ENCODE measurements at places on chromosomes 1 and 21.

- no peak for DNase-seq
These were observed 19.5 kb downstream of the SUSD4 start for GRCh38 chr1:223344491-223344890.

DNA sequence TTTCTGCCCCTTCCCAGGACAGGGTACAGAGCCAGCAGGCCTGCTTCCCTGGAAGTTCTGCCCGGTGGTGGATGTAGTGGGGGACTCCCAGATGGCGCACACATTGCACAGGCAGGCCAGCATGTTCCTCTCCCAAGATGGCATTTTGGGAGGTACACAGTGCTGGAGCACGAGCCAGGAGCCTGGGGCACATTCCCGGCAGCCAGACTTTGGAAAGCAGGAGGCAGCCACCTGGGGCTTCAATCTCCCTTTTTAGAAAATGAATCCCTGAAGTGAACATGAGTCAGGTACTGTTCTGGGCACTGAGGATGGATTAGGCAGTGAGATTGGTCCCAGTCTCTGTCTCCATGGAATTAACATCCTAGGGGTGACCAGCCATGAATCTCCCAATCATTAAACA is 56.9 kb downstream of the RUNX1 start:
- DNase-seq, result no peak

GRCh38 chr21:41446586-41446985 is 20.5 kb downstream of the MX1 start:
- no peak for DNase-seq

- peak; percentile 28 for DNase-seq
These were observed 102.3 kb downstream of the TMEM53 start for GRCh38 chr1:44571712-44572571.

GRCh38 chr1:43858324-43858723 is 75.3 kb upstream of the ARTN start:
- peak; percentile 72 for DNase-seq

DNA sequence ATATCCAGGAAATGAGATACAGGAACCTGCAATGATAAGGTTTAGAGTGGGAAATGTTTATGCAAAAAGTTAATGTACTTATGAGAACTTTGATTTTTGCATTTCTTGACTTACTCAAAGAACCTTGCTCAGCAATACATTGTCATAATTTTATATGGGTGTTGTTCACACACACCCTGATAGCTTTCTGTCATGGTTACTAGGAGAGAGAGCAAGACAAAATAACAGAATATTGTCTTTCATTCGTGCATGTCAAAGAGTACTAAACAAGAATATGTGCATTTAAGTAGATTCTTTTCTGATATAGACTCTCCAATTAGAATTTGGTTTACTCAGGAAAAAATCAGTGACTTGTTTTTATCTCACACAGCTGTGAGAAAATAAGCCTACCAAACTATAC is 27.5 kb upstream of the KCNA3 start:
- no peak for DNase-seq

- DNase-seq, result peak; percentile 46
These were observed 20.6 kb upstream of the LAMC2 start for GRCh38 chr1:183165456-183165855.

- no peak for DNase-seq
These were observed 272.9 kb upstream of the TMEM51 start for GRCh38 chr1:14880456-14881316.

GRCh38 chr1:117051224-117052064 is 8.7 kb upstream of the TTF2 start:
- peak; percentile 38 for DNase-seq

GRCh38 chr1:200041337-200042118 is 14.0 kb downstream of the NR5A2 start:
- DNase-seq, result no peak

DNA sequence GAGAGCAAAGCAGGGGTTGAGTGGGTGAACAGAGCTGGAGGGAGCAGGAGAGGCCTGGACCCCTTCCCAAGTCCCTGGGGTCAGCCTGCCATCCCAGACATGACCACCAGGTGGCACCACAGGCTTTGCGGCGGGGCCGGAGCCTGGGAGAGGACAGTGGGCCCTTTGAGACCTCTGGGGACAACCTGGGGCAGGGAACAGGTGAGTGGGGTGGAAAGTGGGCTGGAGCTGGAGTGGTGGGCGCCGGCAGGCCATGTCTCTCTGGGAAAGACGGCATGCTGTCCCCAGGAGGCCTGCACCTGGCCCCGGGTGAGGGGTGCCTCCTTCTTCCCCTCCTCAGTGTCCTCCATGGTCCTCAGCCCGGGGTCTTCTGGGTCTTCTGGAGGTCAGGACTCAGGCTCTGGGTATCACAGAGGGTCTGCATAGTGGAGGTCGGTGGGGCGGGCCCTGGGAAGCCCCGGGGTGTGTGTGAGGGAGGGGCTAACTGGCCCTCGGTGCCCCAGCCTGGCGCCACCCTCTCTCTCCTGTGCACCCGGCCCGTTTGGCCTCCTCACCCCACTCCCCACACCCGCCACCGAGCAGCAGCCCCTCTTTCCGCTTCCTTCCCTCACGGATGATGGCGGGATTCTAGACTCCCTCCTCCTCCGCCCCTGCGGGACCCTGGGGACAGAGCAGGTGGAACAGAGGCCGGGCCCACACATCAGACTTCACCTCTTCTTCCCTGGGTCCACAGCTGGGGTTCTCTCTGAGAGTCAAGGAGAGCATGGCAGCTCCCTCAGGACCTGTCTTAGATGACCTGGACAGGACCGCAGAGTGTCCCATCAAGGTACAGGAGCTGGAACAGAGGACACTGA is 28.5 kb upstream of the PKP1 start:
- peak; percentile 73 for DNase-seq

- no peak for DNase-seq
These were observed 23.6 kb upstream of the ATP5PO start for GRCh38 chr21:33939226-33939625.

- no peak for DNase-seq
These were observed 86.9 kb upstream of the ZBTB40 start for GRCh38 chr1:22364764-22365163.

DNA sequence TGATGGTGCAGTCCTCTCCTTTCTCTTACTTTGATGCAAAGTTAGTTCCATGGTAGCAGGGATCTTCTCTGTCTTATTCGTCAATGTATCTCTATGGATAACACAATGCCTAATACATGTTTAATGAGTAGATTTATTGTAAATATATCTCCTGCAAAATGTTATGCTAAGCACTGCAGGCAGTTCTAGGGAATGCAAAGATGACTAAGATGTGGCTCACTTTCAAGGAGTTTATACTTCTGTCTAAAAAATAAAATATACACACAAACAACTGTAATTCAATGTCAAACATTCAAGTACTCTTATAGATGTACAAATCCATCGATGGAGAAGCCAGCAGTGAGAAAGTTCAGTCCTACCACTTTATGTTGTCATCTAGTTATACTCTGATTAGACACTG is 194.3 kb downstream of the KCTD3 start:
- DNase-seq, result no peak

DNA sequence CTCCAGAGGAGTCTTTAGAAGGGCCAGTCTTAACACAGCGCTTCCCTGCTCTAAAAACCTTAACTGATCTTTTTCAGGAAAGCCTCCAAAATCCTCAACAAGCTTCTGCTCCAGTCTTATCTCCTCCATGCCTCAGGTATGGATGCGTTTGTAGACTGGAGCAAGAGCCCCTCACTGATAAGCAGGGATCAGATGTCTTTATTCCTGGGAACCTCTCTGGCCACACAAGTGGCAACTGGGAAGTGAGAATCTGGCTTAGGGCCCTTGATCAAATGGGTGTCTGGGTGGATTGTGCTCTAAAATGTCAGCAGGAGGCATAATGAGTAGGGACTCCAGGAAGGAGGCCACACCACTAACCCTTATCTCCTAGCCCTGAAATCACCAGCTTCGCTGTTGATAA is 1.4 kb downstream of the ZBTB8A start:
- DNase-seq, result peak; percentile 6

DNA sequence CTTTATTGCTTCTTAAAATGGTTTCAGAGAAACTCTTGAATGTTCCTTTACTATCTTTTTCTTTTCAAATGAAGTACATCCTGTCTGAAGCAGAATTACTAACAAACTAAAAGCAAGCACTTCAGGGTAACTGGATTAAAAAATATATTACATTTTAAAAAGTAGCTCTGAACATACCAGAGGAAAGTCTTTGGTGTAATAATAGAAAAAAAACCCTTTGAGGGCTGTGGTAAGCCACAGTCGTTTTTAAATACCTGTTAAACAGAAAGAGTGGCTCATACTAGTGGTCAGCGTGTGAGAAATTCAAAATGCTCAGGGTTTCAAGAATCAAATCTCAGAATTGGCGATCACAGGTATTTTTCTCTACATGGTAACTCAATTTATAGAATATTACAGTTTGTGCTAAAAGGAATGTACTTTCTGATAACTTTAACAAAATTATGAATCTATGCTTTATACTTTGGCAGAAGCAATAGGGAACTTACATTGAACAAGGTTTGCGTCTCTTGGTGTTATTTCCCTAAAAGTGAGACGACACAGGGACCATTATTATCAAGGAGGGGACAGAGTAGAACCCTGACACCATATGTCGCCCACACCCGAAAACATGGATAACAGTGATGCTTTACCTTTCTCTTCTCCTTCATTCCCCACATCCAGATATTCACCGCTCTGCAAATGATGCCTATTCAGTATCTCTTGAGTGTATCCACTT is 97.0 kb upstream of the DPH5 start:
- DNase-seq, result no peak

Data from HT-29 (cell line).